ENCODE measurements at places on chromosomes 5 and 9.

DNA sequence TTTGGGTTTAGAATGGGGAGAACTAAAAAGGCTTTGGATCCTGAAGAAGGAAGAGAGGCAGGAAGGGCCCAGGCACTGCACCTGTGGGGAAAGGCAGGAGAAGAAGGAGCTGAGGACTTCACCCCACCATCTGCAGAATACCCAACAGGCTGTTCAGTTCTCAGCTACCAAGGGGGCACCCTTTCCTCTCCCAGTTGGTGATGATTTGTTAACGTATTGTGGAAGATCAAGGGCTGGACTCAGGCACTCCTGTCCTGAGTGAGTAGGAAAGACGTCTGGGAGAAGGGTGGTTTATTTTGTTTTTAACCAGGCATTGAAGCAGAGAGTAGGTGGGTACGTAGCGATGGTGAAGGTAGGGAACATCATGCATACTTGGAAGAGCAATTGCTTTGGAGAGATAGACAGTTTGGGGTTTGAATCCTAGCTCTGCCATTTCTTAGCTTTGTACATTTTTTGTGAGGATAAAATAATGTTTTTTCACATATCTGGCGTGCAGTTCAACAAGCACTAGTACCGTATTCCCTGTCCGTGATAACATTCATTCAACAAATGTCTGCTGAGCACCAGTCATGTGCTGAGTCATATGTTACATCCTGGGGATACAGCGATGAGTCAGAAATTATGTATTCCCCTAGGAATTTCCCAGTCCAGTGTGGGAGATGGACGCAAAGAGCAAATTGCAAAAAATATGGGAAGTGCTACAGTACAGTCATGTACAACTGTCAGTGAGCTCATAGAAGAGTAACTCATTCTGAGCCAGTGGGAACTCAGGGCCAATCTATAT is 2.1 kb downstream of the MSANTD3 start:
- DNase-seq: peak; percentile 95

DNA sequence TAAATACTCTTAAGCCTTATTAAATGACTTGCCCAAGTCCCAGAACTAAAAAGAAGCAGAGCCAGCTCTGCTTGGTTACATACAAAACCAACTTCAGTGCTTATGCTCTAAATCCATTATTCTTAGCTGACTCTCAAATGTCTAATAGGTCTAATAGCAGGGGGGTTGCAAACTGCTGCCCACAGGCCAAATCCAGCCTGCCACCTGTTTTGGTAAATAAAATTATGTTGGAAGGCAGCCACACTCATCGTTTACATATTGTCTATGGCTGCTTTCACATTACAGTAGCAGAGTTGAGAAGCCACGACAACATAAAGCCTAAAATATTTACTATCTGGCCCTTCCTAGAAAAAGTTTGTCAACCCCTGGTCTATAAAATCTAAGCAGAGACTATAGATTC is 69.0 kb downstream of the KLHL3 start:
- no peak for DNase-seq

GRCh38 chr5:74579215-74579614 is 61.3 kb downstream of the ENC1 start:
- no peak for DNase-seq

DNA sequence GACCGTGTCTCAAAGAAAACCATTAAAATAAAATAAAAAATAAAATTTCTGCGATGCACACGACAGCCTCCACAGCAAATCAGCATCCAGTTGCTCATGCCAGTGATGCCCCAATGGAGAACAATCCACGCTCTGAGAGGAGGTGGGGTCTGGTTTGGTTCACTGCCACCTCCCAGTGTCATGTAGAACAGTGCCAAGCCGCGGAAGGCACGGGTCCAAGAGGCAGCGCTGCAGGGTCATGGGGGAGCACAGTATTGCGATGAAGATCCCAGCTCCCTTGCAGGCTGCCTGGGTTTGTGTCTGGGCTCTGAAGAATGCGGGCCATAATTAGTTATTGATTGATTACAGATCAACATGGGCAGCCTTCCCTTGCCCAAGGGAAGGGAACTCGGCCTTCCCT is 6.1 kb upstream of the CACFD1 start:
- no peak for DNase-seq

Measured in AG09319 (cell line).